ENCODE measurements at places on chromosomes 2 and 18.

GRCh38 chr2:226849349-226849748, 13.5 kb downstream of the RHBDD1 start:
- DNase-seq, result no peak

DNA sequence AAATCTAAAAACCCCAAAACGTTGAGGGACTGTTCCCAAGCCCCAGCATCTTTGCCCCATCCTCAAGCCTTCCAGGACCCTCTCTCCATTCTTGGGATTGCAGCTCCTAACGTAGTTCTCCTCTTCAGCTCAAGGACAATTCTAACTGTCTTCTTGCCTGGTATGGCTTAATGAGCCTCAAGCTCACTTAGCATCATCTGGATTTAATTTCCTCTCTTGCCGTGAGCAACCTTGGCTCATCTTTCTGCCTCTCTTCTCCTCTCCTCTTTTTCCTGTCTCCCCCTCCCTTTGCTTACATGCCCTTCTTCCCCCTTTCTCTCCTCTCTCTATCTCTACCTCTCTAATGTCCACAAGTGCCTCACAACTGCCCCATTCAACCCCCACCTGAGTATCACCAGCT, 44.2 kb downstream of the TACR1 start:
- DNase-seq, result no peak

DNA sequence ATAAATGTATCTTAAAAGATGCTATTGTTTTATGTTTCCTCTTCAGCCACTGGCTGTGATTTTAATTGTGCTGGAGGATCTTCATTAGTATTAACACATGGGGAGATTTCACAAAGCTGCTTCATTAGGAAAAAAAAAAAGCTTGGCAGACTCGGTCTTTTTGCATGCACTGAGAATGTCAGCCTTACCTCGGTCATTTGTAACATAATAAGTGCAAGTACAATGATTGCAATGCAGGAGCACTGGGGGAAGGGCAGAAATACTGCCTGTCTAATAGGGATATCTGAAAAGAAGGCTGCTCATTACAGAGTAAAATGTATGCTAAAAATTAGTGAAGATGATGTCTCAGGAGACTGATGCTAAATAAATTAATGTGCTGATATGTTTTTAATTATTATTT, 1.3 kb upstream of the BAZ2B start:
- DNase-seq, result no peak

GRCh38 chr2:13651684-13652131, 935.0 kb downstream of the TRIB2 start:
- DNase-seq, result no peak

- no peak for DNase-seq
Measured at GRCh38 chr18:58544179-58544578, 84.7 kb downstream of the ALPK2 start.

- no peak for DNase-seq
Measured at GRCh38 chr2:97844311-97844859, 131.0 kb downstream of the ZAP70 start.

DNA sequence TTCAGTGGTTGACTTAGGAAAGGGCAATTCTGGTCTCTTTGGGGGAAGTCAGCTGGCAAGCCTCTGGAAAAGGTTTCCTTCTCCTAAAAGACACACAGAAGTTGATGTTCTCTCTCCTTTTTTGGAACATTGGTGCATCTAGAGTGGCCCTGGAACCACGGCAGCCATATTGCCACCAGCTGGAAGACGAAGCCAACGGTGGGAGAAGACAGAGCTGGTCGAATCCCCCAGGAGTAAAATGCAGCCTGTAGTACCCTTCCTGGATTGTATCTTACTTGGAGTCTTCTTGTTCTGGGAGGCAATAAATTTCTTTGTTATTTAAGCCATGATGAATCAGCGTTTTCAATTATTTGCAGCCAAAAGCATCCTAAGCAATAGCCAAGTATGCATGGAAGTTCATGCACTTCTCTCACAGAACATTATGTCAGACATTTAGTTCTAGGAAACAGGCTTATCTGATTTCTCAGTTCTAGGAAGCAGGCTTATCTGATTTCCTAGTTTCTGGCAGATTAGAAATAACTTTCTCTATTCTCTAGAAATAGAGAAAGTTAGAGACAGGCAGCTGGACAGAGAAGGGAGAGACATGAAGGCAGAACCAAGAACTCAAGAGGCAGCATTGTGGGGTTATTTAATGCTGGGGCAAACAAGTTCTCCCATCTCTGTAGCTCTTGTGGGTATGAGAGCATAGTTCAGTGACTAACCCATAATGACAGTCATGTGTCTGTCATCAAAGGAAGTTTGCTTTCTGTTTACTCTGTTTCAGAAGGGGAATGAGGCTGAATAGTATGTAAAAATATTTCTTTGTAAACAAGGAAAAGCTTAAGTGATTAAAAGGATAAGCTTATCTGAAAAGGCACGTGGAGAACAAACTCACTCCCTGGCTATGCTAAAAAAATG, 40.5 kb upstream of the NABP1 start:
- DNase-seq, result peak; percentile 10

GRCh38 chr2:198322275-198322674, 517.9 kb downstream of the PLCL1 start:
- no peak for DNase-seq

- no peak for DNase-seq
Measured at GRCh38 chr2:159066541-159067156, 98.2 kb downstream of the TANC1 start.

GRCh38 chr2:158359846-158360245, 96.7 kb downstream of the CCDC148 start:
- DNase-seq, result no peak

GRCh38 chr2:153873052-153874048, 1.6 kb downstream of the GALNT13 start:
- no peak for DNase-seq

DNA sequence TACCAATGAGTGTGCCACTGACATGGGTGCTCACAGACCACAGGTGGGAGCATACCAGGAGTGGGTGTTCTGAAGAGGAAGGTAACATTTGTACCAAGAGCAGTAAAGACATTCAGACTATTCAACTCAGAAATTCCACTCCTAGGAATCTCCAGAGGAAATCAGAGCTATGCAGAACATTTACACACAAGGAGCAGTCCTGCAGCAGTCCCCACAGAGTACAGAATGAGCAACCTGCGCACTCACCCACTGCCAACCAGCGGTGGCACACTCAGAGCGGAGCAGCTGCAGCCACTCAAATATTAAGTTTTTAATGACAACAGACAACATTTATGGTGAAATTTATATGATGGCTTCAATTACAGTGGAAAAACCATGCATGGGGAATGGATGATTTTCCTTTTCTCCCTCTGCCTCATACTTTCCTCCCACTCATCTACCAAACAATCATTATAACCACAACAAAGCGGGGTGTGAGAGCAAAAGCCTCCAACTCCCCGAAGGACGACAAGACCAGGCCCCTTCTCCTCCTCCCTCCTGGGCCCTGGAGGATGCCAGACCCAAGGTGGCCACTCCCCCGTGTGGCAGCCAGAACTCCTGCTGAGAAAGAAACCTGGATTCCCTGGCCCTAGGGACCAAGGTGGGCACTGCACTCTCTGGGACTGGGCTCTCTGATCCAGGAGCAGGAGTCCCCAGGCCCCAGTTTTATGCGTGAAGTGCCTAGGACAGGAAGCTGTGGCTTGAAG, 5.4 kb downstream of the HS6ST1 start:
- no peak for DNase-seq

- peak; percentile 36 for DNase-seq
Measured at GRCh38 chr2:143284087-143284675, 155.0 kb downstream of the ARHGAP15 start.

DNA sequence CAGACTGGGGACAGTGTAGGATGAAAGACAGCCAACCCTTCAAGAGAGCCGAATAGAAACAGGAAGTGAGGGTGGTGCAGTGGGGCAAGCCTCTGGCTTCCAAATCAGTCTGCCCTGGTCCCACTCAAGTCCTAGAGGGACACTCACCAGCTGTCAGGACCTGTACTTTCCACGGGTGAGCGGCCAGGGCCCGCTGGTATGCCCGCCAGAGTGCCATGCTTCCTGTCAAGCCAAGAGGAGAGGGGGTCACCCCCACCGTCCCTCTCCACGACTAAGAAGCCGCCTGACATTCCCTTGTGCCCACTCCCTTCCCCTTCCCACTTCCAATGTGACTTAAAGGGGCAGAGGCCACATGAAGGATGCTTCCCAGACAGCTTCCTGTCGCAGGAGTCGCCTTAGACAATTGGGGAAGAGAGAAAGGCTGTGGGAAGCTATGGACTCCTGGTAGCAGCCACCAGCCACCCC, 564 bp downstream of the MPV17 start:
- no peak for DNase-seq

- DNase-seq, result no peak
Measured at GRCh38 chr2:209387389-209387788, 36.5 kb upstream of the MAP2 start.

DNA sequence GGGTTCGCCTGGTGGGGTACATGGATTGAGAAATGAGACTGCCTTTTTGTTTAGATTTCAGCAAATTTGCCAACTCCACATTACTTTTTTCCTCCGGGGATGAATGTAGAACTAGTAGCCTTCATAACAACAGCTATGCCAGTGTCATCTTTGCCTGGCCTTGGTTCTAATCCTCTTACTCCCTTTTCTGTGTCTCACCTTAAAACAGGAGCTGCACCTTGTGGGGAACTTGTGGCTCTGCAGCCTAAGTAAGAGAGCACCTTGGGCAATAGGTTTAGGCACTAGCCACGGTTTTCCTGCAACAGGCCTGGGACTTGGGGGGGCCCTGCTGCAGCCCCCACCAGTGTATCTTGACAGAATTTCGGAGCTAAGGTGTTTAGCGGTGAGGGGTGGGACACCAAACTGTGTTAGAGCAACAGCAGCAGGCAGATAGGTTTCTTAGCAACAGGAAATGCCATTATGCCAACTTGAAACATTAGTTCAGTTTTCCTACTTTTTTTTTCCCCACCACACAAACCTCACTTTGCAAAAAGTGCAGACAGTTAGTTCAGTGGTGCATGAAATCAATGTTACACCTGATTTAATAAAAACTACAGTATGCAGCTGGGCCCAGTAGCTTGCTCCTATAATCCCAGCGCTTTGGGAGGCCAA, 173.7 kb downstream of the PRKCE start:
- DNase-seq, result no peak

- DNase-seq, result no peak
Measured at GRCh38 chr2:178689808-178690207, 117.4 kb downstream of the TTN start.

- DNase-seq, result no peak
Measured at GRCh38 chr18:44171301-44171700, 509.4 kb upstream of the SETBP1 start.

GRCh38 chr2:208542465-208543041, 136.0 kb downstream of the PTH2R start:
- no peak for DNase-seq

DNA sequence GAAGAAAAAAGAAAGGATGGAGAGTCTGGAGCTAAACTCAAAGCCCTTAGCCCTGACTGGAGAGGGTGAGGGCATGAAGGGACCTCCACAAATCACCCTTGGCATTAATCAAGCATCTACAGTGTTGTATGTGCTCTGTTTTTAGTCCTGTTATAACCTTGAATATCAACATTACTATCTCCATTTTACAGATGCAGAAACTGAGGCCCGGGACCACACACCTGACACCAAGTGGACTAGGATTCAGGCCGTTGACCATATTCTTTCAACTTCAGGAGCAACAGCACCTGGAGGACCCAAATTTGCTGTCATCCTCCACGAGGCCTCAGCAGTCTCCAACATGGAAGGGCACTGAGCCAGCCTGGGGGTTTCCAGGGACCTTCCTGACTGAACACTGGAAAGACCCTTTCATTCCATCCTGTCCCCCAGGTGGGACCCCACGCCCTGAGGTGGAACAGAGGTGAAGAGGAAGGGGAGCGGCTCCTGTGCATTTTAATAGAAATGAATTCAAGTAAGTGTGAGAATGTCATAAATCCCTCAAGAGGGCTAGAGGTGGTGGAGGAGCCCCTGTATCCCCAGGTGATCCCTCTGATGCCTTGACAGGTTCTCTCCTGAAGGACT, 41.0 kb downstream of the SERTAD2 start:
- no peak for DNase-seq

- DNase-seq, result no peak
Measured at GRCh38 chr2:1222056-1222455, 191.2 kb upstream of the TPO start.

GRCh38 chr2:128513961-128514283, 195.3 kb upstream of the HS6ST1 start:
- no peak for DNase-seq

DNA sequence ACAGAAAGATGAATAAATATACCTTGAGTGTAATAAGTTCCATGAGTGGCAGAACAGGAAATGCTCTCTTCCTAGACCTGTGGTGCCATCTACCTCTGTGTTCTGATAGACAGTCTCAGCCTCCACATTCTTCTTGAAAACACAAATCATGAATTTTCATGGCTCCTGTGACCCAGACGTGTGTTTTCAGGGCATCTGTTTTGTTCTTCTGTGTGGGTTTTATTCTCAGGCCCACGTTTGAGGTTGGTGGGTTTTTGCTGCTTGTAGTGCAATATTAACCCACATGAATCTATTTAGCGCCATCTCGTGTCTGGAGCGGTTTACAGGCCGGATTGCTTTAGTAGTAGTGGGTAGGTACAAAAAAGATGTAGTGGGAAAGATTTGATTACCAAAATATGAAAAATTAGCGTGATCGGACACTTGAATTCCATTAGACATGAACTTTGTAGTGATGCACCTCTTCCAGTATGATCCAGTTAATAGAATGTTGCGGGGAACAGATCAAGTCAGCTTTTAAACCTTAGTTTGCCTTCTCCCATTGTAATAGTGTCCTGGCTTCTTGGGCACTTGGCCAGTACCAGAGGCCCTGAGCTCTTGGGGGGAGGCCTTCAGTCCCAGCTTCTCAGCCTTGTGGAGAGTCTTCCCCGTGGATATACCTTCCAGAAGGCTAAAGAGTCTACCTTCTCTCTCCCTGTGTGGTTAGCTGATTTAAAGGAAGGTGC, 256.5 kb downstream of the TPGS2 start:
- peak; percentile 9 for DNase-seq

DNA sequence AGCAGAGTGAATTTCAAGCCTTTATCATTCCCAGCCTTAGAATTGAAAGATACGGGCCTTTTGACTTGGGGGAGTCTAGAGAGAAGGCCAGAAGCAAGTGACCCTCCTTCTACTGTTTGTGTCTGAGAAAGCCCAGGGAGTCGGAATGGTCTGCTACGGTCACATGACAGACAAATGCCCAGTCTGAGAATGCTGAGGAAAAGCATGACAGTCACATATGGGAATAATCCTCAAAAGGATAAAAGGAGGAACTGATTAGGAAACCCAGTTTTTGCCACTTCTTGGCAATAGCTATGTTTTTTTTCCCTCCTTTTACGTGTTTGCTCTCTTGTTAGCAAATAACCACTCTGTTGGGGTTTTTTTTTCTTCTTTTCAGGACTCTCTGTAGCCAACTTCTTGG, 38.1 kb upstream of the HNRNPA3 start:
- DNase-seq, result no peak

- no peak for DNase-seq
Measured at GRCh38 chr2:18153741-18154140, 275.3 kb downstream of the KCNS3 start.

DNA sequence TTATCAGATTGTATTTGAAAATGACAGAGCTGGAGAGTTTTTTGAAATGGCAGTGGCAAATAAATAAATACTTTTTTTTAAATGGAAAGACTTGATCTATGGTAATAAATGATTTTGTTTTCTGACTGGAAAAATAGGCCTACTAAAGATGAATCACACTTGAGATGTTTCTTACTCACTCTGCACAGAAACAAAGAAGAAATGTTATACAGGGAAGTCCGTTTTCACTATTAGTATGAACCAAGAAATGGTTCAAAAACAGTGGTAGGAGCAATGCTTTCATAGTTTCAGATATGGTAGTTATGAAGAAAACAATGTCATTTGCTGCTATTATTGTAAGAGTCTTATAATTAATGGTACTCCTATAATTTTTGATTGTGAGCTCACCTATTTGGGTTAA, 30.9 kb downstream of the CD28 start:
- DNase-seq, result no peak
